Thyroid gland (tissue), 4 donors: ENCODE measurements at places on chromosomes 5 and 9.

DNA sequence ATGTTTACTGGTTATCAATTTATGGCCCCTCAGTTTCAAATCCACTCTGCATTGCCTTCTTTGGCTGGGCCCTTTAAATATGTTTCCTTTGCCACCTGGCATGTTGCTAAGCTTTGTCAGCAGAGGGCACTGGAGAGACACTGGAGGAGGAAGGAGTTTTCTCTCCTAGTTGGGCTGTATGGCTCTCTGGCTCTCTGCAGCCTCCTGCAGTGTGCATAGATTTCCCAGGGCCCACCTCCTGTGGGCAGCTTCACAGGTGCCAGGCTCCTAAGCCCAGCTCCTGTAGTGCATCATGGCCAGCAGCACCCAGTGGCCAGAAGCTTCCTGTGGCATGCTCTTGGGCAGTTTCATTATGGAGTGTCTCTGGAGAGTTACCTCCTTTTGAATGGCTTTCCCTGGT, 23.3 kb downstream of the CAVIN4 start:
- peak; percentile 32 for DNase-seq

GRCh38 chr9:97237311-97237786, 70.1 kb upstream of the CCDC180 start:
- DNase-seq = no peak

GRCh38 chr5:5437227-5438172, 15.0 kb downstream of the ICE1 start:
- no peak for DNase-seq

DNA sequence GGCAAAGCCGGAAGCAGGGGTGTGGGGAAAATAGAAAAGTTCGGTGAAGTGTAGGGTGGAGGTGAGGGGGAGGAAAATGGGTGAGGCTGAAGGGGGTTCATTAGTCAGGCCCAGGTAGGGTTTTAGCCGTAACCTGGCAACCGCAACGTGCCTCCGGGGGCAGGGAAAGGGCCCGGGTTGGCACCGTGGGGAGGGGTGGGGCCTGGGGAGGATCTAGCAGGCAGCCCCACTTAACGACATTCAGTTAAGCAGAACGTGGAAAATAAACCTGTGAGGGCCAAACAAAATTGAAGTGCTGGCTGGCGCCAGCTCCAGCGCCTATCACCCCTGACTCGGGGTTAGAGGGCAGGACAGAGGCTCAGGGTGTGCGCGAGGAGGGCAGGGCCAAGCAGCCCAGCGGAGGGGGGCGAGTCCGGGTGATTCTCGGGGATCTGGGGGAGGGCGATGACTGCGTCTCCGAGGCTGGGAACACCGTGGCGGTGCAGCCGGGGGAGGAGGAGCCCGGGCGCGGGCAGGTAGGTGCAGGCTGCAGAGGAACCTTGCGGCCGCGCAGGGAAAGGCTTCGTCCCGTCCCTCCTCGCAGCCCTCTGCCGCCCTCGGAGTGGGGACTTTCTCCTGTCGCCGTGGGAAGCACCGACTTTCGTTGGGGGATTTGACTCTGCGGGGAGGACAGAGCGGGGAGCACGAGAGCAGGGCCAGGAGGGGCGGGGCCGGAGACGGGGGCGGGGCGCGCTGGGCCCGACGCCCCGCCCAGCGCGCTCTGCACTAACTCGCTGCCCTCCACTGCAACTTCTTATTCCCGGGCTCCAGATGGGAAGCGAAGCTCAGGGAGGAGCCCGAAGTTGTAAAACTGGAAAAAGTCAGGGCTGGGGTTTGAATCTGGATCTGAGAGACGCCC, 5.1 kb downstream of the RGS14 start:
- DNase-seq = peak; percentile 92

GRCh38 chr9:128819716-128820664, 1.7 kb downstream of the ENDOG start:
- DNase-seq = no peak

DNA sequence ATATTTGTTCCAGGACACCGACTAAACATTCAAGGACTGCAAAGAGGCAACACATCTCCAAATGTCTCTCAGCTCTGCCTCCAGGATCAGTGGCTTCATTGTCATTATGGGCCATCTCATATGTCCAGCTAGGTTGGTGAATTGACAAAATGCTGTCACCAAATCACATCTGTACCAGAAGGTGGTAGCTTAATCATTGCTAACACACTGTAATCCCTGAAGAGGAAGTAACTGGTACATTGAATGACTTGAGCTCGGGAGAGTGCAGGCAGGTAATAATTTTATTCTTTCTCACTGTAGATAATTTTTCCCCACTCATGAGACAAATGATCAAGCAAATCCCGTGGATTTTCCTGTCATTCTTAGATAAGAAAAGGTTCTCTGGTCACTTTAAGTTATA, 169.8 kb downstream of the SEMA6A start:
- no peak for DNase-seq

- no peak for DNase-seq
Measured at GRCh38 chr5:54556141-54556540, 38.6 kb downstream of the SNX18 start.

DNA sequence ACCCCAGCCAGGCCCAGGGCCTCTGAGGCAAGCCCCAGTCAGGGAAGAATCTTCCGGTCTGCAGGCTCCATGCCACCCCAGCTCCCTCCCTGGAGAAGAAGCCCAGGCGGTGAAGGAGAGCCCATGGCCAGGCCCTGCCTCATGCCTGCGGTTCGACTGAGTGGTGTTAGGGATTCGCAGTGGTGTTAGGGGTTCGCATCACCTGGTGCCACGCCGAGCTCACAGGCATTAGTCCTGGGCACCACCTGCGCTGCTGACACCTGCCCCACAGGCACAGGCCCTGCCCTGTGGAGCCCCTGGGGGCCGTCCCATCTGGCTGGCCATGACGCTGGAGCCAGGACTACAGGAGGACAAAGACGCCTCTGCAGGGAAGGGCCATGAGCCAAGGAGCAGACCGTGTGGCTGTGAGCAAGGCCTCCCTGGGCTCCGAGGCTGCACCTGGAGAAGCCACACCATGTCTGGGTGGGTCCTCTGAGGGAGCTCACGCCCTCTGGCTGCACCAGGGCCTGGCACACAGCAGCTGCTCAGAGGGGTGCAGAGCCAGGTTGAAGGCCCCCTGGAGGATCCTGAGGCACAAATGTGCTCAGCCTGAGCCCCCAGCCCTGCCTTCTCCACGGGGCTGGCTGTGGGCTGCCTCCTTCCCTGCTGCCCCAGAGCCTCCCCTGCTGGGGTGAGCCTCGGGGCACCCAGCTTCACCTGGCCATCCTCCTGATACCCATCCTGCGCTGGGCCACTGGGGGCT, 27.6 kb upstream of the RNF130 start:
- no peak for DNase-seq

- no peak for DNase-seq
Measured at GRCh38 chr5:1231354-1231905, 6.2 kb downstream of the SLC6A18 start.

DNA sequence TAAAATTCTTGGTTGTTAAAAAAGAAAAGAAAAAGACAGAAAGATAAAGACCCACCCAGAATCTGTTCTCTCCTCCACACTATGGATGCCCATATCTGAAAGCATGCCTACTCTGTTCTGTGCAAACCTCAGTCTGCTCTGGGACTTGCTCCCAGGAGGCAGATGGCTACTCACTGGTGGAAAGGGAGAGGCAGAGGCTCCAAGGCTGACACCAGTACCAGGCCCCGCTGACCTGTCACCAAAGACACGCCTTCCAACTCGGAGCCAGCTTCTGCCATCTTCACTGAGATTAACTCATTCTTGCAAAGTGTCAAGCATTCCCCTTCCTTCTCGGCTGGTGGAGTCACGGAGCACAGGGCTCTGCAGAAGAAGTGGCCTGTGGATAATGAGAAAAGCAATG, 21.6 kb downstream of the SH3TC2 start:
- DNase-seq = no peak

DNA sequence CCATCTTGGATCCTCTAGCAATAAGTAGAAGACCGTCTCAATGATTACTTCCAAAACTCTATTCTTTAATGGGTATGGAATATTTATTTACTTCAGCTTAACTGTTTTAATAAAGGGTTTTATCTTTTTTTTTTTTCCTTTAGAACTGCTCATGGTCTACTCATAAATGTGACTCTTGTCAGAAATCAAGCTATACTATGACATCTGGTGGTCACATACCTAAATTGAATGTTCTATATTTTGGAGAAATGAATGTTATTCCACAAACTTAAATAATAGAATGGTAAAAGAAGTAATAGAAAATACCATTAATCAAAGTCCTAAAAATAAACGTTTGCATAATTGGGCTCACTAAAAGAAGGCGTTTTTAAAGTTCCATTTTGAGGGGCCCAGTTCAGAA, 131.2 kb upstream of the PLCXD3 start:
- DNase-seq = no peak

DNA sequence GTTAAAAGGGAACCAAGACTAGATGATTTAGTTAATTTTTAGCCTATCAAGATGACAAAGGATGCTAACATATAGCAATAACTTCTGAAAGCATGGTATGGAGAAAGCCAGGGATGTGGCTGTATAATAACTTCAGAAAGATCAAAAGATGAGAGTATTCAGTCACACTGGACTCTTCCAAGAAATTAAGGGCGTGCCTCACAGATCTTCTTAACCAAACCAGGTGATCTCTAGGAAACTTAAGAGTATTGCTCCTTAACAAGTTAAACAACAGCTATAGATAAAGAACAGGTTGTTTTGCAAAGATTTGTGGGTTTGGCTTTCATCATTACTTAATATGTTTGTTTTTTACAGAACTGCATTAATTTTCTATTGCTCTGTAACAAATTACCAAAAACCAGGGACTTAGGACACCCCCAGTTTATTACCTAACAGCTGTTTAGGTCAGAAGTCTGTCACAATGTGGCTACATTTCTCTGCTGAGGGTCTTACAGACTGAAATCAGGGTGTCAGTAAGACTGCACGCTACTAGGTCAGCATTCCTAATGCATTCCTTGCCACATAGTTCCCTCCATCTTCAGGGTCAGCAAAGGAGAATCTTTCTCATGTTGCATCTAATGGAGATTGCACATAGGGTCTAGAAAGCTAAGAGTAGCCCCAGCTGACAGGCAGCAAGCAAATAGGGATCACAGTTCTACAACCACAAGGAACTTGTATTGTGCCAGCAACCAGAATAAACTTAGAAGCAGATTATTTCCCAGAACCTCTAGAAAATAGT, 113.8 kb downstream of the WDR70 start:
- no peak for DNase-seq

GRCh38 chr5:180159756-180160155, 49.3 kb downstream of the RASGEF1C start:
- peak; percentile 58 for DNase-seq

DNA sequence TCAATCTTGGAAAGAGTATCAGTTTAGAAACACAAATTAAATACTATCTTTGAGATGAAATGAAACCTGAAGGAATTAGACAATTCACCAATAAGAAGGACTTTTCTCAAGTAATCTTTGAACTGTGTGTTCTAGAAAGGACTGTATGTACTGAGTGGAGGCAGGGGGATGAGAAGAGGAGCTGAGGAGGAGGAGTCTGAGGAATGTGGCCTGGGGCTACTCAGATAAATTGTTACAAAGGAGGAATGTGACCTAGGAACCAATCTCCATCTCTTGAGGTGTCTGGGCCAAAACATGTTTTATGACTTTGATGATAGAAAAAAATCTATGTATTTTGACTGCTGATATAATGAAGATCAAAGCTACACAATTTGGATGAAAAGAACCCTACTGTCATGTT, 124.3 kb upstream of the ANKRD55 start:
- DNase-seq = no peak

DNA sequence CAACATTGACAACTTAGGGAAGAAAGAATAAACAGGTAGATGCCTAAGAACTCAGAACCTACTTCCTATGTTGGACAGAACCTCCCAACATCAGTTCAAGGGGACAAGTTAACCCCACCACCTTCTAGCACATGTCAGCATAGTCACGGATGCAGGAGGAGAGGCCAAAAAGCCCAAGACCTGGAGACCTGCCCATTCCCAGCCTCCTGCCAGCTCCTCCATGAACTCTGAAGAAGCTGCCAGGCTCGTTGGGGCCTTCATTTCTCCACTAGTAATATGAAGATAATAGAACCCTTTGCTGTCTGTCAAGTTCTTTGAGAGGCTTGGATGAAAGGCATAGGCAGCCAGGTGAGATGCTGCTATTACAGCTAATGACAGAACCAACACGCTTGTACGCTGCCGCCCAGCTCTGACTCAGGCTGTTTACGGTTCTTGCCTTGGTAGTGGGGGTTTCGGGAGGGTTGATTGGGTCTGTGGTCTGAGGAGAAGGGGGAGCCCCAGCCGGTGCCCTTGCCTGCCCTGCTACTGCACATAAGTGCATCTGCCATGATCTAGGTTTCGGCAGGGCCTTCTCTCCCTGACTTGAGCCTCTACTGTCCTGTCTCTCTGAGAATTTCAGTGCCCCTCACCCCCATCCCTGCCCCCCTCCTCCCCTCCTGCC, 82.2 kb downstream of the NRG2 start:
- no peak for DNase-seq

- DNase-seq = no peak
Measured at GRCh38 chr9:129237164-129237611, 59.1 kb upstream of the IER5L start.

DNA sequence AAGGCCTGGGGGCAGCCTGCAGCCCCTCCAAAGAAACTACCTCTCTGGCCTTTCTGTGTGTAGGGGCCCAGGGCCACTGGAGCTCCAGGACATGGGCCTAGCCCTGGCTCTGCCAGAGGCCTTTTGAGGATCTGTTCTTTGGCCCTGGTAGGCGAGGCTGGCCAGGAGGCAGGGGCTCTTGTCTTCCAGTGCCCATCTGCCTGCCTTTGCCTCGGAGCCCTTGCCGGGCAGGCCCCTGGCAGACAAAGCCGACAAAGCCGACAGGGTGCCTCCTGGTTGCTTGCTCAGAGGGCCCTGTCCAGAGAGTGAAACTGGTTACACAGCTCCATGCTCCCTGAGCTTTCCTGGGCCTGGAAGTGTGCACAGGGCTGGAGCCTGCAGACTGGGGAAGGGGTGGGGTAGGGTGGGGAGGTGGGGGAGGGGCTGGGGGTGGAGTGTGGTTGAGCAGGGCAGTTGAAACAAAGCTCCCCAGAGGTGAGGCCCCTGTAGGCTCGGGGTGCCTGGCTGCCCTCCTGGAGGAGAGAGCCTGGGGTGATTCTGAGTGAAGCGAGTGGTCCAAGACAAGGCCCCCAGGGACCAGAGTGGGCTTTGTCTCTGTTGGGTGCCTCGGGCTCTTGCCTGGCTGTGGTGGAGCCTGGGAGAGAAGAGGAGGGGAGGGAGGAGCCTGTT, 29.3 kb downstream of the PTPA start:
- peak; percentile 60 for DNase-seq

DNA sequence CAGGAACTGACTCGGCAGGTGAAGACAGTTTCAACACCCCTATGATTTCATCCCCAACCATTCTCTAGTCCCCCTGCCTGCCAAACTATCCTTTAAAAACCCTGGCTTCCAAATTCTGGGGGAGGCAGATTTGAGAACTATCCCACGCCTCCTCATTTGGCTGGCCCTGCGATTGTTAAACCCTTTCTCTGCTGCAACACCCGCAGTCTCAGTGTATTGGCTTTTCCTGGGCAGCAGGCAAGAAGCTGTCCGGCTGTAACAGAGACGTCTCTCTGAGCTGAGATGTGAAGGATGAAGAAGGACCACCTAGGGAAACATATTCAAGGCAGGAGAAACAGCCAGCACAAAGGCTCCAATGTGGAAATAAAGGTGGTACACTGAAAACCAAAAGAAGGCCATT, 6.6 kb downstream of the ST6GALNAC6 start:
- DNase-seq = no peak

- DNase-seq = peak; percentile 6
Measured at GRCh38 chr9:36862206-36863145, 171.6 kb downstream of the PAX5 start.

- peak; percentile 60 for DNase-seq
Measured at GRCh38 chr5:147417135-147417813, 92.6 kb downstream of the DPYSL3 start.

- DNase-seq = no peak
Measured at GRCh38 chr5:119071561-119071995, 691 bp downstream of the DMXL1 start.
